NCI-H524 (cell line): ENCODE measurements at places on chromosomes 7 and 10.

DNA sequence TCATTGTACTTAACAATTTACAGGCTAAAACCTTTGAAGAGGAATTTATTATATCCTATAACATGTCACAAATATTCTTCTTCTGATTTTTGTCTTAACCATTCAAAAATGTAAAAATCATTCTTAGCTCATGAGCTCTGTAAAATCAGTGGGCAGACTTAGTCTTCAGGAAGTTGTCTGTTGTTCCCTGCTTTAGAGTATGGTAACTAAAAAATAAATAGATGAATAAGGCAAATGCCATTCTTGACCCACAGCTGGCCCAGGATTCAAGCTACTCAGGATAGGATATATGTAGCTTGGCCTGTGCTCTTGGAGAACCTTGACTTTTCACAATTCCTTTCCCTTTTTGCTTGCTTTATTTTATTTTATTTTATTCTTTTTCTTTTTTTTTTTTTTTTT, 51.5 kb downstream of the LRRC4 start:
- DNase-seq = no peak

DNA sequence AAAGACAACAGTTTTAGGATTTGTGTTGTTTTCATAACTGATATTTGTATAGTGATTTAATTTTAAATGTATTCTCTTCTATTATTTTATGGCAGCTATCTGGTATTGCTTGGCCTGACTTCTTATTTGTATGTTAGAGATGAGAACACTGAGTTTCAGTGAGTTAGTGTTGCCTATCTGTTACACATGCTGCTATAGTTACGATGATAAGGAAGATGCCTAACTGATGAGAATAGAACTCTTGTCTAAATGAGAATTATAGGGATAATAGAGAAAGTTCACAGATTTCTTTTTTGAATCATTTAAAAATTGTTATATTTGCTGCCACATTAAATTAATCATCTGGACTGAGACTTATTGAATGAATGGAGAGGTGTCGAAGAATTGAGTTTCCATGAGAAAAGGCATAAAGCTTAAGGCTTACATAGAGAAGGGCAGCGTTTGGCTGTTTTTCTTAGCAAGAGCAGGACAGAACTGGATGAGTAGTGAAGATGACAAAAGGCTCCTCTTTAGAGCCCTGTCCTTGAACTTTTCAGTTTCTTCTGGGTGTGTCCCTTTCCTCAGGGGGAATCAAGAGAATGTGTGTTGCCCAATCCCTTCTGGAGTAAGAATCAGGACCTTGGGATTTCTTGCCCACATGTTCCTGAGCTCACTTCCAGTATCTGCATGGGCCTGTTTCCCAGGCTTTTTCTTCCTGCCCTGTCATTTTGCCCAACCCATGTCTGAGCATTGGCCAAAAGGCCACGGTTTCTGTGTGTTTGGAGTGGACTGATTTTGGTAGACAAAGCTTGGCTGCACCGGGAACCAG, 195.6 kb upstream of the CSTF2T start:
- no peak for DNase-seq

- no peak for DNase-seq
These were observed 50.7 kb upstream of the PRKG1 start for GRCh38 chr10:51023636-51024035.

DNA sequence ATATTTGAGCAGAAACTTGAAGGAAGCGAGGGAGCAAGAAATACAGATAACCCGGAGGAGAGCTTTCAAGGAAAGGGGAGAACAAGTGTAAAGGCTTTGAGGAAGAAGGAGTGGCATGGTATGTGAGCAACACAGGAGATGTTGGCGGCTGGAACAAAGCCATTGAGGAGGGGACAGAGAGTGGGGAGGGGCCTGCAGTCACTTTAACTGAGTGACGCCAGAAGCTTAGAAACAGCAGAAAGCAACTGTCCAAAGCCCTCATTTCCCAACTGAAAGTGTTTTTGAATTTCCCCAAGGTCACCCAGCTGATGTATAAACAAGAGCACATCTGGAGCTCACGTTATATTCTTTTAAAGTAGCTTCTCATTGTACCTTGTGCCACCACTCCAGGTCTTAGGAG, 19.1 kb downstream of the AUTS2 start:
- no peak for DNase-seq

DNA sequence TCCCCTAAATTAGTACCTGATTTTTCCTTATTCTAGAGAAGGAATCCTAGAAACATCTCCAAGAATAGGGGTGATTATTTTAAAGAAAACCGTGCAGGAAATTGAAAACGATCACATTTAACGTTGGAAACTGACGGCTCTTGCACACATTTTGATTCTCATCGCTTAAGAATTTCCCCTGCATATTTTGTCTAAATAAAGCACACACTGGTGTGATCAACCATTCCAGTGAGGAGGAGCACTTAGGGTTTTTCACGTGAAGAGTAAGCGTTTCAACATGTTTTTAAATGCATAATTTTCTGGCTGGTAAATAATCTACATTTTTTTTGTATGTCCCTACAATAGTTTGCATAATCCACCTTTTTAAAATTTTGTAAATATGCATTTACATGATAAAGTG, 229.7 kb upstream of the PFKP start:
- DNase-seq = no peak

GRCh38 chr10:124989526-124989925, 47.6 kb downstream of the ZRANB1 start:
- DNase-seq = no peak

GRCh38 chr7:4959893-4960292, 906 bp upstream of the MMD2 start:
- no peak for DNase-seq

DNA sequence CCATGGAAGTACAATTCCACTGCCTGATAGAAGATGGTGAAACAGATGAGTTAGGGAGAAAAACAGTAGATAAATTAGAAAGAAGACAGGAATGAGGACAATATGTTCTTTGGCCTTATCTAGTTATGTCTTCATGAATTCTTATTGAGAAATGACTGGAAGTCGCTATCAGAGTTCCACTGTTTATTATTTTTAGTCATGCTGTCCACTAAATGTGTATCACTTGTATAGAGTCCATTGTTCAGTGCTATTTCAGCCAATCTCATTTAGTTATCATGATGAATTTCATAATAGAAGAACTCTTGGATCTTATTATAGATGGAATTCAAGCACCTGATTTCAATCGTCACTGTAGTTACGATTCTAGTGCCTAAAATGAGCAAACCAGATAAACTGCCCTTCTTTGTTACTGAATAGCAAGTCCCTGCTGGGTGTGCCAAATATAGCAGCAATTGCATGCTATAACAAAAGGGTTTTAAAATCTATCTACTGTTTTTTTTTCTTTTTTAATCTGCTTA, 177.7 kb upstream of the COL1A2 start:
- no peak for DNase-seq

GRCh38 chr10:61272781-61273180, 180.4 kb downstream of the TMEM26 start:
- DNase-seq = no peak

- DNase-seq = no peak
These were observed 232.4 kb upstream of the FZD8 start for GRCh38 chr10:35874311-35875015.

- DNase-seq = no peak
These were observed 281.6 kb downstream of the HGF start for GRCh38 chr7:81488210-81488609.

GRCh38 chr10:10165415-10165814, 852.3 kb upstream of the CELF2 start:
- DNase-seq = no peak

- no peak for DNase-seq
These were observed 429.6 kb upstream of the VSTM2A start for GRCh38 chr7:54112567-54112966.

GRCh38 chr7:112748381-112748780, 41.8 kb downstream of the TMEM168 start:
- DNase-seq = no peak

DNA sequence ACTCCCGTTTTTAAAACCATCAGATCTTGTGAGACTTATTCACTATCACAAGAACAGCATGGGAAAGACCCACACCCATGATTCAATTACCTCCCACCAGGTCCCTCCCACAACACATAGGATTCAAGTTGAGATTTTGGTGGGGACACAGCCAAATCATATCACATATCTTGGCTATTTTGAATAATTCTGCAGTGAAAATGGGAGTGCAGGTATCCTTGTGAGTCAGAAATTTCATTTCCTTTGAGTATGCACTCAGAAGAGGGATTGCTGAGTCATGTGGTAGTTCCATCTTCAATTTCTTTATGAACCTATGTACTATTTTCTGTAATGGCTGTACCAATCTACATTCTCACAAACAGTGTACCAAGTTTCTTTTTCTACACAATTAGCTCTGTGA, 125.8 kb downstream of the ANKRD7 start:
- DNase-seq = no peak

DNA sequence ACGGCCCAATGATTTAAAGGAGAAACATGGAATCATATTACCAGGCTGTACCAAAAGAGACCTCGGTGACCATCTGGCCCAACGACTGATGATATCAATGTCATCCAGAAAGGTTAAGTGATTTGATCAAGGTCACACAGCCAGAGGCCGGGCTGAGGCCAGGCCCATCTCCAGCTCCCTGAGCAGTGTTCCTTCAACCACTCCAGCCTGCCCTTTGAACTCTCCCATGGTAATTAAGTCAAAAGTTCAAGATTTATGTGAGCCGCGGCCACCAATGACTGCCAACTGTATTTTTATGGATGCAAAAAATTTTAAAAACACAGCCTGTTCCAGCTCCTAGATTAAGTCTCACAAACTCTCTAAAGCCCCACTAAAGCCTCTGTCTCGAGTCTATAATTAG, 41.8 kb downstream of the FGFR2 start:
- peak; percentile 37 for DNase-seq

- DNase-seq = no peak
These were observed 127.6 kb downstream of the NEBL start for GRCh38 chr10:20769481-20769880.
